ENCODE measurements at places on chromosomes 7 and 10.

- no peak for DNase-seq
Observed at GRCh38 chr7:142168746-142169145, 57.2 kb downstream of the MGAM2 start.

- no peak for DNase-seq
Observed at GRCh38 chr10:60434418-60435046, 44.9 kb upstream of the ANK3 start.

DNA sequence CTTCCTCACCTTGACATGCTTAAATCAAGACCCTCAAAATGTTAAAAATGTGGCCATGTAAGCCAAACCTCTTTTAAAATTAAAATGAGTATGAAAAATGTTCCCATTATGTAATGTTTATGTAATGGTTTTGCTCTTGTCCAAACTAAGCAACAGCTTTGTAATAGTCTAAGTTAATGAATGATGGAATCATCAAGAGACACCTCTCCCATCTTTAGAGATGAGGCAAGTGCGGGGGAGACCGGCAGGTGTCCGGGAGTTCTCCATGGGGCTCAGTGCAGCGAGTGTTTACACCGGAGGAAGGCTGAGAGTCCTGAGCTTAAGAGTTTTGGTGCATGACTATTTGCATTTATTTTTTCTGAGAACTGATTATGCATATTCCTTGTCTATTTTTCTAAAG is 384.9 kb upstream of the RNF32 start:
- DNase-seq = no peak

DNA sequence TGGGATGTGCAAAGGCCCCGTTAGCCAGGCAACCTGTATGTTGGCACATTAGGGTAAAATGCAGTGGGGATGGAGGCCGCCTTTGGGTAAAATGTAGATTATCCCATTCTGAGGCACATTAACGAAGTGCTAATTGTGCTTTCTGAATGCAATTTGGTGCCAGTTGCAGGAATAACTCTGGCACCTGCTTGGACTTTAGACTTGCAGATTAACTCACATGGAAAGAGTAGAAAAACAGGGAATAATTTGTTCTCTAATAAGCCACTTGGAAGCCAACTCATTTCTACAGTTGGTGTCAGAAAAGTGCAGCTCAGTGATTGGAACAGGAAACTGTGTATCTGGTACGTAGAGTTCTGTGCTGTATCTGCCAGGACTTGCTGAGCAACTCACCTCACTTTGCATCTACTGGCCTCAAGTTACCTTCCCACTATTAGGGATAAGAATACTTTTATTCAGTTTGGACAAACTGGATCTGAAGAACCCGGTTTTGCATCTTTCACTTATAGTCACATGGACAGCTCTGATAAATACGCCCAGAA is 377.4 kb upstream of the PODXL start:
- DNase-seq = no peak

GRCh38 chr10:106185951-106186350 is 978.6 kb downstream of the SORCS1 start:
- DNase-seq = no peak

DNA sequence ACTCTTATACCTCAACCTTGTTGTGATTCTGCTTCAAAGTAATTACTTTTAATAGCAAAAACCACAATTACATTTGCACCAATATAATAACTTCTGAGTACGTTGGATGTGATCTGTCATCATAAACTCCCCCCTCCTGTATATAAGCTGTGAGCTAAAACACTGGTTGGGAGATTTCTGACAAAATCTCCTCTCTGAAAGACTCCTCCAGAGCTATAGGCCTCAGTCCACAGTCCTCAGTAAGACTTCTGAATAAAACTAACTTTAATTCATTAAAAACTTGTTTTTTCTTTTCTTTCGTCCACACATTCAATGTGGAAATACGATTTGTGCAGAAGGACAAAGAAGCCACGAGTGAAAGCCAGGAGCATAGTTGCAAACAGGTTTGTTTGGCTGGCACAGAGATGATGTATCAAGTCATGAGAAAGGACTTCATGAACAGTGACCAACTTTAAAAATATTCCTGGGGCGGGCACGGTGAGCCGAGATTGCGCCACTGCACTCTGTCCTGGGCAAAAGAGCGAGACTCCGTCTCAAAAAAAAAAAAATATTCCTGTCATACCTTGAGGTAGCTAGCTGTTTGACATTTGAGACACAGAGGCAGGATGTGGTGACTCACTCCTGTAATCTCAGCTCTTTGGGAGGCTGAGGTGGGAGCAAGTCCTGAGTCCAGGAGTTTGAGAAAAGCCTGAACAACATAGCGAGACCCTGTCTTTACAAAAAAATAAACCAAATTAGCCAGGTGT is 91.1 kb upstream of the ARHGAP21 start:
- DNase-seq = no peak

DNA sequence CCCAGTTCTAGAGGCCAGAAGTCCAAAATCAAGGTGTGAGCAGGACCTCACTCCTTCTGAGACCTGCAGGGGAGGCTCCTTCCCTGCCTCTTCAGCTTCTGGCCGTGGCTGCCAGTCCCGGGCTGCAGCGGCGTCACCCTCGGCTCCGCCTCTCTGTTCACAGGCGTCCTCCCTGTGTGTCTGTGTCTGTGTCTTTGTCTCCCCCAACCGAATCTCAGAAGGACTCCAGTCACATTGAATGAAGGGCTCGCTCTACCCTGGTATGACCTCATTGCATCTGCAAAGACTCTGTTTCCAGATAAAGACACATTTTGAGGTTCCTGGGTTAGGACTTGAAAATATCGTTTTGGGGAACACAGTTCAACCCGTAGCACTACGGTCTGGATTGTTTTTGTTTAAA is 33.1 kb upstream of the GALNT11 start:
- peak; percentile 20 for DNase-seq

DNA sequence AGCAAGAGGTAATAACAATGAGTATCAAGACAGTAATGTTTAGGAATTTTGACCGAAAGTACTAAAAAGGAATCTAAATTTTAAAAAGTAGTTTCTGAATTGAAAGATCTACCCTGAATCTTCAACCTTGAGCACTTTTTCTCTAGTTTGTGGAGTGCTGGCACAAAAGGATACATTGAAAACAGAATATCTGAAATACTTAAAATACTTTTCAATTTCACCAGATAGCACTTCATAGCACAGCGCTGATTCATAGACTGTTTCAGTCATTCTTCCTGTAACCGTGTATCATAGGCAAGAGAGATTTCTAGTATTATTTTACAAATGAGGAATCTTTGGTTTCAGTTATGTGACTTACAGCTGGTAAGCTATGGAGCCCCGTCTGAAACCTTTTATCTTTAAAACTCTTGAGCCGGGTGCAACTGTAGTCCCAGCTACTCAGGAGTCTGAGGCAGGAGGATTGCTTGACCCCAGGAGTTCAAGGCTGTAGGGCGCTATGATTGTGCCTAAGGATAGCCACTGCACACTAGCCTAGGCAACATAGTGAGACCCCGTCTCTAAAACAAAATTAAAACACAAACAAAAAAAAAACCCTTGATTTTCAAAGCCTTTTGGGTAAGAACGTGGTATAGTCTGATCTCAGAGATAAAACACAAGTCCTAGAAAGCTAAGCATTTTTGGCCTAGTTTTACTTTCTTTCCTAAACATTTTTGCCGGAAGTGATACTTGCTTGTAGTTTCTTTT is 35.1 kb downstream of the FHIP2A start:
- no peak for DNase-seq

DNA sequence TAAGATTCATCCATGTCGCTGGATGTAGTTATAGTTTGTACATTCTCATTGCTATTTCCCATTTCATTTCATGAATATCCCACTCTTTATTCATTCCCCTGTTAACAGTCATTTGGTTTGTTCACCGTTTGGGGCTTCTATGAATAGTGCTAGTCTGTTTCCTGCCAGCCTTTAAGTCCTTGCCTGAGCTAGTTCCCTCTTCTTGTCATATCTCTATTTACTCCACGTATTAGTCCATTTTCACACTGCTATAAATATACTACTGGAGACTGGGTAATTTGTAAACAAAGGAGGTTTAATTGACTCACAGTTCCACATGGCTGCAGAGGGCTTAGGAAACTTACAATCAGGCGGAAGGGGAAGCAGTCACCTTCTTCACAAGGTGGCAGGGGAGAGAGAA is 56.2 kb downstream of the PLCE1 start:
- DNase-seq = no peak

DNA sequence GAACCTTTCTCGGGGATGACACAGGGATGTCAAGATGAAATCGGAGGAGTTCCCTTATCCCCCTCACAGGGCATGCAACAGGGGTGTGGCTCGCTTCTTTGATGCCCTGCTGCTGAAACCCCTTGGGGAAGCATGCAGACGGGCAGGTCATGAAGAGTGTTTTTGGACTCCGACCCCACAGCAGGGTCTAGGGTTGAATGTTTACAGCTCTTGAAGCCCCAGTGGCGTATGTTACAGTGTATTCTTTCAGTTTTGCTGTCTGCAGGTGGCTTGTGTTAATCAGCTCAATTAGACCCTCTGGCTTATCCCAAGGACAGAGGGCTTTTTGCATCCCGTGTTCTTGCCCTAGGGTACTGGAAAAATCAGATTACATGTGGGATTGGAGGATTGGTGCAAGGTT is 446.5 kb downstream of the LRMDA start:
- no peak for DNase-seq

DNA sequence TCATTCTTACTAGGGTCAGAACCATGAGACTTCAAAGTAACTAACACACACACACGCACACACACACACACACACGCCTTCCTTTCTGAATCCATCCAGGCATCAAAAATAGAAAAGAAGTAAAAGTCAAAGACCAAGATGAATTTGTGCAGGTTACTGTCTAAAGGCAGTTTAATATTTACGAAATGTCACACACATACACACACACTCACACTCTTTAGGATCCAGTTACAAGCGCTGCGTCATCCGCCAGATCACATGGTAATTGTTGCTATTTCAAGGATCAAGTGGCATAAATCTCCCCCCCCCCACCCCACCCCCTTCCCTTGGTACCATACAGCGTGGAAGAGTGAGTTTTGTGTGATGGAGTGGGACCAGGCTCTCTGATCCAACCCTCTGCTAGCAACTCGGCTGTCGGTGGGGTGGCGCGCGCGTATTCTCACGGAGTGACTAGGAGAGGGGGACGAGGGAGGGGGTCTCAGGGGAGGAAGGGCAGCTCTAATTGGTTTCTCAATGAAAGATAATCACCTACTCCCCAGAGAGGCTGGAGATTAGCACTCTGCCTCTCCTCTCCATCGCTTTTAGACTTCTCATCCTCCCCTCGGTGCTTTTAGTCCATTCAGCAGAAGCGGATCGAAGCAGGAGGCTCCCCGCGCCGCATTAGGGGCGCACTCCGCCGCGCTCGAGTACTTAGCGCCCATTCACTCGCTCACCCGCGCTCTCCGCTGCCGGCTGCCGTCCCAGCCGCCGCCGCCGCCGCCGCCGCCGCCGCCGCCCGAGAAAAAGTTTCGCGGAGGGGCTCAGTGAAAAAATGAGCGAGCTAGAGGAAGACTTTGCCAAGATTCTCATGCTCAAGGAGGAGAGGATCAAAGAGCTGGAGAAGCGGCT is 83.5 kb upstream of the PRKG1 start:
- no peak for DNase-seq

DNA sequence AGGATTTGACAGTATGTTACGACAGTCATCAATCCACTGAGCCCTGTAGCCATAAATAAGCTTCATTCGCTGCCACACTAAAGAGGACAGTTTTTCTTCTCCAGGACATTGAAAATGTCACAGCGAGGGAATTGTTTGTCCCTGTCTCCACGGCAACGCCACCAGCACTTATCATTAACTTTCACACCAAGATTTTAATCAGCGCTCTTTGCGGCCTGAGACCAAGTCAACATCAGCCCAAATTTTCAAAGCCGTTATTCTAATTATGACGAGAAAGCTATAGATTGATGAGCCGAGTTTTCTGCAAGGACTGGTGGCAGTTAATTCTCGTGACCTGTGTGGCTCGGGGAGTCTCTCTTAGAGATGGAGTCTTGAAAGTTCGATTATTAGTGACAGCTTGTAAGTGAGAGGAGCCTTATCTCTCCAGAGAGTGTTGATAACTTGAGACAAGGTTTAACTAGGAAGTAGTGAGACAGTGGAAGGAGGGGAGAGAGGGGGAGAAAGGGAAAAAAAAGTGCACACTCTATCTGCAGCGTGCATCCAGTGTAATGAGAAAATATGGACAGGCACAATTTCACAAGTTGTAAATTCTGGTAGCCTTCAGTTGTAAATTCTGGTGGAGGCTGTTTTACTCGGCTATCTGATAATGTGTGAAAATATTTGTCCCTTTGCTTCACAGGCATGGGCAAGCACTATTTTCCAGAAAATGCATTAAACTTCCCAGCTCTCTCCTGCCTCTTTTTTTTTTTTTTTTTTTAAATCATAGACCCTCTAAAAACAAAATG is 473.3 kb downstream of the LRMDA start:
- no peak for DNase-seq

GRCh38 chr7:47937065-47937687 is 11.1 kb downstream of the PKD1L1 start:
- no peak for DNase-seq

- DNase-seq = no peak
Observed at GRCh38 chr10:42938351-42938750, 138.5 kb upstream of the RET start.

DNA sequence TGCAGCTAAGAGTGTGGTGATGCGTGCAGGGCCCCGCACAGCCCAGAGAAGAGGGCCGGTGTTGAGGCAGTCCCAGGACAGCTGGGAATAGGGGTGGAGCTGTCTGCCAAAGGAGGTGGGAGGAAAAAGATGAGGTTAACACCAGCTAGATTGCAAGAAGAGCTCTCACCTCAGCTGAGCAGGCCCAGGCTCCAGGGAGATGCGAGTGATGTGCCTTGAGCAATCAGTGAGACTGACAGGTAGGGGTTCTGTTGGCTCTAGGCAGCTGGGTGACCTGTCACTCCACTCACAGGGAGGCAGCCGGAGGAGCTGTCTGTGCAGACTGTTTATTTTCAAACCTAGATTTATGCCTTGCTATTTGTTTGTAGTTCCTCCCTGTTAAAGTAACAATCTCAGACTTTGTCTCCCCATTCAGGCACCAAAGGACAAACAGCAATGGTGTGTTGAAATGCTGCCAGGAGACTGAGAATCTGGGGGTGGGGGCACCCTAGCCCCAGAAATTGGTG is 205.1 kb upstream of the CXCL12 start:
- DNase-seq = no peak

- DNase-seq = no peak
Observed at GRCh38 chr10:69048103-69048502, 39.8 kb upstream of the SRGN start.

DNA sequence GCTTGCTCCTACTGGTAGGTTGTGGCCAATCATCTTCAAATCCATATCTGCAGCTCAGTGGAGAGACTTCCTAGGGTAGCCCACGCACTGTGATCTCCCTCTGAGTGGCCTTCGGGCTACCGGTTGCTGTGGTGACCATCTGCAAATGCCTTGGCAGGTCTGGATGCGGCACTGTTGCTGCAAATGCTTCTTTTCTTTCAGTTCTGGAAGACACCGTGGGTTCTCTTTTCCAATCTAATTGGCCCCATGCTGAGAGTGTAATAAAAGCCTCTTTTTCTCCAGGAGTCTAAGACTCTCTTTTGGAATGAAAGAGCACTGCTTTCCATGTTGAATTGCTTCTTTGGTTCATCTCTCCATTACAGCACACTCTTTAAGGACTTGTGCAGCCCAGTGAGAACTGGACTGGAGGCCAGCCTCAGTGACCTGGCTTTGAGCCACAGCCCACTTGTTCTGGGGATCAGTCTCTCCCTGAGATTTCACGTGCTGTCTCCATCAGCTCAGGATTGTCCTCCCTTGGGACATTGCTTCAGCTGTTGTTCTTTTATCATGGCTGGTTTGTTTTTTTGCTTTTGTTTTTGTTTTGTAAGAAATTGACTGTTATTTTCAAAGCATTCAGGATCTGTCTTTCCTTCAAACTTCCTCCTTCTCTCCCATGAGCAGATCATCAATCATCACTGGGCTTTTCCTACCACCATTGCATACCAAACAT is 286.6 kb downstream of the BMPER start:
- DNase-seq = no peak

GRCh38 chr10:49488056-49488717 is 50.7 kb downstream of the ERCC6 start:
- no peak for DNase-seq

Measured in activated CD4-positive, CD25-positive, alpha-beta regulatory T cell (primary cell).